ENCODE measurements at places on chromosomes 16 and 17.

- DNase-seq: no peak
These were observed 739 bp upstream of the SGCA start for GRCh38 chr17:50165066-50165465.

DNA sequence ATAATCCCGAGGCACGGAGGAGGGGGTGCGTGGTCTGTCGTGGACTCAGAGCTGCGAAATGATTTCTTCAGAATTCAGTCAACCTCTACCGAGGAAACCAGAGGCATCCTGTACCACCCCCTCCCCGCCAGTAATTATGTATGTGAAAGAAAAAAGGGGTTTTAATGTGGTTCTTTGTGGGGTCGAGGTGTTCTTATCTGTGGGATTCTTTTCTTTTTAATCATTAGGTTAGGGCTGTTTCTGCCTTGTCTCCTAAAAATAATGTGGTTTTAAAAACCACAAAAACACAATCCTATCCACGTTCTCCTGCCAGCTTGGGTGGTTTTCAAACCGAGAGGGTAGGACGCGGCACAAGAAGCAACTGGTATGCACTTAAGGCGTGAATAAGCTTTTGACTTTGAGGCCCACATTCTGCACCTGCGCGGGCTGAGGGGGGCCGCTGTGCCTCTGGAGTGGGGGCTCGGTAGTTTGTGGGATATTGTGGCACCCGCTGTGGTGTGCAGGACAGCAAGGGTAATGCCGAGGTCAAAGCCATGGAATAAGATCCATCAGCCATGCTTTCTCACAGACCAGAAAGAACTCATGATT is 1.0 kb downstream of the SLC47A1 start:
- no peak for DNase-seq

DNA sequence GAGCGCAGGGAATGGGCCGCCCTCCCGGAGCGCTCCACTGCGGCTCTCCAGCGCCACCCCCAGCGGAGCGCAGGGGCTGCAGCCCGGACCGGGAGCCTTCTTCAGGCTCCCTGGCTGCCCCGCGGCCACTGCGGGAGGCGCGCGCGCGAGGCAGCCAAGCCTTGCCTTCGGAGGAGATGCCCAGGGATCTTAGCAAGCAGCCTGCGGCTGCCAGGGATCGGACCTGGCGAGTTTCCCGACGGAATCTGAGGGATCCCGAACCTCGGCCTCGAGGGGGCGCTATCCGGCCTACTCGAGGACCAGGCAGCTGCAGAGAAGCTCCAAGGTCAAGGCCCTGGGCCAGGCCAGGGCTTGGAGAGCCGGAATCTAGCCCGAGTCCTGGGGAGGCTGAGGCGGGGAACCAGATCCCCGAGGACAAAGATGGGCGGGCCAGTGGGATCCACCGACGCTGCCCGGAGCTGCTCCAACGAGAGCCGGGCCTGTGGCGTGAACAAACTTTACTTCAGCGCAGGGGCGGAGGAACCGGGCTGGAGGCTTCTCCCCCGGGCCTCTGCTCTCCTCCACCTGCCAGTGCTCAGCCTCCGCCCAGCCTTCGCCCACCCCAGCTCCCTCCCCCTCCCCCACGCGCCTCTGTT is at the start of gene IRX6:
Gene IRX6 (plus strand): TSS at position 567 of the 635 bp plus-strand sequence. CDS start 889 bp downstream, outside the sequence.
- DNase-seq: peak; percentile 2

GRCh38 chr17:18967916-18968315 is 16.0 kb downstream of the SLC5A10 start:
- no peak for DNase-seq

GRCh38 chr17:8080799-8081219 is 6.7 kb downstream of the ALOX12B start:
- no peak for DNase-seq

GRCh38 chr16:78528265-78528664 is 428.8 kb downstream of the WWOX start:
- no peak for DNase-seq

DNA sequence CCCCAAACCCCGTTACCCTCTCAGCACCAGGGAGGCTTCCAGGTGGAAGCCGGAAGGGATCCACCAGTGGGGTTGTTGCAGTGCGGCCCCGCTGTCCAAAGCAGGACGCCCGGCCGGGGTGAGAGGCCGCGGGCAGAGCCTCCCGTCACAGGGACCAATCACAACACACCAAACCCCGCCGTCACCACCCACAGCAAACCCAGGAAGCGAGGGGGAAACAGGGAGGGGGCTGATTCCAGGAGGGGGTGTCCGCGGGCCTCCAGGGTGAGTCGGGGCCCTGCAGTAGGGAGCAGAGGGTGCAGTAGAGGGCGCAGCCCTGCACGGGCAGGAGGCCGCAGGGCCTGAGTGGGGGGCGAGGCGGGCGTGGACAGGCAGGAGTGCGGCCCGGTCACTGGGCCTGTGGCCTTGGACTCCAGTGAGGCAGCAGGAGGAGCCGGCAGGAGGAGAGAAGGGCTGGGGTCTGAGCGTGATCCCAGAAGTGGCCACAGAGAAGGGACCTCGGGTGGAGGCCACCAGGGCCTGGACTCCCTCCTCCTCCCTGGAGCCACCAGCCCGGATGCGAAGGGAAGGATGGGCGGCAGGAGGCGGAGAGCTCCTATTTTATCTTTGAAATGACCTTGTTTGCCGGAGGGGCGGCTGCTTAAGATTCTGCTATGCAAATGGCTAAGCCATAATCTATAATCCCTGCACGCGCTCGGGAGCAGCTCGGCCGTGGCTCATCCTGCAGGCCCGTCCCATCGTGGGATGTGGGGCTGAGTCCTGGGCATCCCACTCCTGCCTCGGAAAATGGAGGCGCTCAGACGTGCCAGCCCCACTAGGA is 41.5 kb downstream of the ZFPM1 start:
- DNase-seq: no peak

DNA sequence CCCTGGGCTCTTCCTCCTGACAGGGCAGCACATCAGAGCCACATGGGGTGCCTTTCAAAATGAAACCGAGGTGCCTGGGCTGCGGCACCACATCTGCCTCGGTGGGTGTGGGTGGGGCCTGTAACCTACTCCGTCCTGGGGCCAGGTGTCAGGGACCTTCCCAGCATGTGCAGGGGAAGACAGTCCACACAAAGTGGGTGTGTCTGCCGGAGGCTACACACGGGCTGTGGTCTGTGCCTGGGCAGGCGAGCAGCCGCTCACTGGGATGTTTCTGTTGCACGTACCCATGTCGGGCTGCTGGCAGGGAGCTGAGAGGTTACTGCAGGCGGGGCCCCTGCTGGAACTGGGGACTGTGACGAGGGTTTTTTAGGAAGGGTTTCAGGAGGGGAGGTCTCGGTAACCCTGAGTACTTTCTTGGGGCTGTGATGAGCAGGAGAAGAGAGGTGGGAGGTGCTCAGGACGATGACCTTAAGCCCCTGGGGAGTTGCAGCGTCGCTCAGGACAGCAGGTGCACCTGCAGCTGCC is 351.2 kb downstream of the SEC14L1 start:
- DNase-seq: no peak
